Activated T-helper 1 cell treated with anti-CD3 and anti-CD28 coated beads, Interleukin-2, amount 50 U/mL, for 16 hours (primary cell): ENCODE measurements at places on chromosomes 5 and 9.

DNA sequence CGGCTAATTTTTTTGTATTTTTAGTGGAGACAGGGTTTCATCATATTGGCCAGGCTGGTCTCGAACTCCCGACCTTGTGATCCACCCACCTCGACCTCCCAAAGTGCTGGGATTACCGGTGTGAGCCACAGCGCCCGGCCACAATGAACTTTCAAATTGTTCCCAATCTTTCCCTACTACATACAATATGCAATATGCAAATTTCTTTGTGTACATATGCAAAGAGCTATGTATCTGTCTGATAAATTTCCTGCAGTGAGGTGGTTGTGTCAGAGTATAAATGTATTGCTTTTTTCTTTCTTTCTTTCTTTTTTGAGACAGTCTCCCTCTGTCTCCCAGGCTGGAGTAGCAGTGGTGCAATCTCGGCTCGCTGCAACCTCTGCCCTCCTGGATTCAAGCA is 48.8 kb upstream of the PLPP1 start:
- DNase-seq: no peak

DNA sequence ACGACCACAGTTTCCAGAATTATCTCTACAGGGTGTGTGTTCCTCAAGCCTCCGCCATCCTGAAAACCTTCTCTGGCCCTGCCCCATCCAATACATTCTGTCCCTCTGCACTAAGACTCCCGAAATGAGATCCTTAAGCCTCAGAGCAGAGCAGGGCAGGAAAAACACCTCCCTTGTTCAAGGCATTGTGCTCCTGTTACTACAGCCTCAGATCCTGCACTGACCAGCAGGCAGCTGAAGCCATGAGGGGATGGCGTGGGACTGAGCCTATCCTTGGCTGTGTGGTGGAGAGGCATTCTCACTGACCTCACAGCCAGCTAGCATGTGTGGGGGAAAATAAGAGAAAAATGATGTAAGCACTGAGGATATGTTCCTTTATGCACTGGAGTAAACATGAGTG is 106.7 kb upstream of the PHYKPL start:
- DNase-seq: no peak

DNA sequence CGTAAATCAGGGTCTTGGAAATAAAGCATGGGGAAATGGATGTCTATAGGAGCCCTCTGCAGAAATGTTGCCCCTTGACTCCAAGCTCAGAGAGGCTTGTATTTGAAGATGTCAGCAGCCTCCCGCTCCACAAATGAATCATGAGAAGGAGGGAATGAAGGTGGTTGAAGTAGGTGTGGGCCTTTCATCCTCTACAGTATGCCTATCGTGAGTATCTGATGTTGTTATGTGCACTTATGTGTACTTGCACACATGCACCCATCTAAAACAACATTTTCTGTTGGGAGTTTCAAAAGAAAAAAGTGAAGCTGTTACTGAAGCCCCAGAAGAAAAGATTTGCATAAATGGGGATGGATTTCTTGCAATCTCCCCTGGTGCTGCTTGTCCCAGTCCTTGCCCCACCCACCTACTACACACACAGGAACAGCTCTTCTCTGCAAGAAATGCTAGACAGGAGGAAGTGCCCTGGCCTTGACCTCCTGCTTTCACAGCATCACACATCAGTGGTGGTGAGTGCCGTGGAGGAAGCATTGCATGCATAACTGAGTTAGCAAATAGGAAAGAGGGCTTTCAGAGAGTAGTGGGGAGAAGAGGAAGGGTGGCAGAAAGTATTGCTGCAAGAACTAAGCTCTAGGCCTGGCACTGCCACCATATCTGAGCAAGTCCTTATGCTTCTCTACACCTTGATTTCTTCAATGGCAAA is 156.1 kb downstream of the SNX18 start:
- no peak for DNase-seq

DNA sequence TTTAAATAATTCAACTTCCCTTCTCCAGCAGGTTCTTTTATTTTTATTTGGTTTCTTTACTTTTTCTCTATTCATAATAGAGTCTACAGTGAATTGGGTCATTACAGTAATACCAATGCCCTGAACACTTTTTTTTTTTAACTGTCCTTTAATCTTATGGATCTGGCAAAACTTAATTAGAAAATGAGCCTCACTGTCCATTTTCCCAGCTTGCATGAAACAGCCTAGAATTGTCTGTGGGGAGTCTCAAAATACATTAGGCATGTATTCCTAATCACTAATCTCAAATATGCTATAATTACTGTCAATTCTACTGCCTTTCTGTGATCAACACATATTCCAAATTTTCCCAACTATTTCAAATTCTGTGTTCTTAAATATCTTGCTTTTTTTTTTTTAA is 406.8 kb downstream of the ANXA1 start:
- DNase-seq: no peak

- DNase-seq: no peak
Observed at GRCh38 chr9:103734471-103734870, 359.6 kb upstream of the SMC2 start.

- no peak for DNase-seq
Observed at GRCh38 chr5:59943452-59944113, 50.1 kb upstream of the PDE4D start.

DNA sequence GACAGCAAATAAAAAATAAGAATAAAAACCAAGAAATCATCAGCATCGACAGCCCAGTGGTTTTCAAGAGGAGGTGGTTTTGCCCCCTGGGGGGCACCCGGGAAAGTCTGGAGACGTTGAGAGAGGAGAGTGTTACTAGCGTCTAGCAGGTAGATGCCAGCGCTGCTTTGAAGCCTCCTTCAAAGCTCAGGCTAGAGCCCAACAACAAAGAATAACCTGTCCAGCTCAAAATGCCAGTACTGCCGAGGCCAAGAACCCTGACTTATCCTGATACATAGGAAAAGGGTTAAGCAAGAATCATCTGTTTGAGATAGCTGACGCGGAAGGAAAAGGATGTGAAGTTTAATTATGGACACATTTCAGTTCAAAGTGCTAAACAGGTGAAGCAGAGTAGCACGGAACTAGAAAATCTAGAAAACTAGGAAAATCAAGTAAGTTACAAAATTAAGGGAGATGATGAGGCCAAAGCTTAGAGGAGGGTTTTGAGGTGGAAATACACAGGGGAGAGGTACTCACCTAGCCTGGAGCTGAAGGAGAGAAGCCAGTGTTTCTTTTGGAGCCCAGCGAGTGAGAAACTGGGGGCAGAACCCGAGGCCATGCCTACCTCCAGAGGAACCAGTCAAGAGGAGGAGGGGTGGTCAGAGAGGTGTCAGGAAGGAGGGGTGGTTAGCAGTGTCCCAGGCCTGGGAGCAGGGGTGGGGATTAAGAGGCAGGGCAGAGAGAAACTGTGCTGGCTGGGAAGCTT is 121.0 kb upstream of the RETREG1 start:
- no peak for DNase-seq

DNA sequence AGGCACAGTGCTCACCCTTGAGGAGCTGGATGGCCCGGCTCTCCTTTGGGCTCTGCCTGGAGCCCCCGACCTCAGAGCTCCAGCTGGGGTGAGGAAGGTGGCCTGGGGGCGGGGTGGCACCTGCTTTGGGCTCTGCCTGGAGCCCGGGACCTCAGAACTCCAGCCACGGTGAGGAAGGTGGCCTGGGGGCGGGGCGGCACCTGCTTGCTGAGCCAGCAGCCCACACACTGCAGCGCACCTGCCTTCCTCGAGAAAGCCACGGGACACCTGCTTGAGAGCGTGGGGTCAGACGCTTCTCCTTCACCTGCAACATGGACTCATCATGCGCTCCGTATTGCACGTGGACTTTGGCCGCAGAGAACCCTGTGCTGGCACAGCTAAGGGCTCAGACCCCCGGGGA is 51.8 kb downstream of the IRX2 start:
- no peak for DNase-seq

DNA sequence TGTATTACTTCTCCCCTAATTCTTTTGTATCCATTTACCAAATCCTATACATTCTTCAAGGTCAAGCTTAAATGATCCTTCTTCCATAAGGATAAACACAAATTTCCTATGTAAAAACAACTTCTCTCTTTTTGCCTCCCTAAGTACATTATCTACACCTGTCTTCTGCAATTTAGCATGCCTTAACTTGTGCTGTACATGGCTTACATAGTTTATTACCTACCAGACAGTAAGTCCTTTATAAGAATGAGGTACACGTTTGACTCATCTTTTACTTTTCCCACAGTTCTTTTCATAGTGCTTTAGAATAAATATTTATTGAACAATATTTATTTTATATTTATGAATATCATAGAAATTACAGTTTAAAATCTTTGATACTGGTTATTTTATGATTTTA is 33.4 kb downstream of the GIN1 start:
- no peak for DNase-seq
